ENCODE measurements at places on chromosomes 3 and 15.

DNA sequence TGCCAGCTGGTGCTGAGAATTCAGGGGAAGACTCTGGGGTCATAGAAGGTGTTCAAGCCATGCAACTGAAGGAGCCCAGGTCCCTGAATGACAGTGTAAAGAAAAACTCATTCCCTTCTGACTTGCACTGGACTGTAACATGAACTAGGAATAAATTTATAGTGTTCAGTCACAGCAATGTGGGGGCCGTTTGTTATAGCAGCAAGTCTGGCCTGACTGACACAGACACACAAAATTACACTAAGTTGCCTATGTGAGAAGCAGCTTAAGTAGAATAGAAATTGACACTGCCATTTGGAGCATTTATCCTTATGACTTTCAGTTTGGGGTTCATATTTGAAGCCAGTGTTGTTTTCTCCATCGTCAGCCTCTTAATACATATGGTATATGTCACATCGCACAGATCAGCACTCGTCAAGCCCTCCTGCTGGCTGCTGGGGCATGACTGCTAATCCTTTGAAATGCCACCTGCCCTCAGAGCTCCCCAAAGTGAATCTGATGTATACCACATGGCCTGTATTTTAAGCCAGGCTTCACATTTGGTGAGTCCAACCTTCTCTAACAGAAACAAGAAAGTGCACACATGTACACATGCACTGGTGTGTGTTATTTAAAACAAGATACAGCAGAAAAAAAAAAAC, 17.1 kb upstream of the HEG1 start:
- DNase-seq, result no peak

DNA sequence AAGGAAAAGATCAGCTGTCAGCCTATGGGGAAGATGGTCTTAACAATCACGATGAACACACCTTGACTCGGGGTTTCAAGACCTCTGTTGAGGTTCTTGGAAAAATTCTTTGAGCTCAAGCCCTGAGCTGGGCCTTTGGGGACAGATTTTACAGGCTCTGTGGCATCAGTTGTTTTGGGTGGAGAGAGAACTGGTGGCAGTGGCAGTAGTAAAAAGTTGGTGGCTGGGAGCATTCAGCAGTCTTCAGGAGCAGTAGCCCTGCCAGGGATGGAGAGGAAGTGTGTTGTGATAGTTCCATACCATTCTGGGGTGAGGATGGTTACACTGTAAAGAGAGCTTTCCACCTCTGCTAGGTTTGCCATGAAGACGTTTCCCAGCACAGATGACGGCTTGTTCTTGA, 4.9 kb upstream of the KY start:
- no peak for DNase-seq

- no peak for DNase-seq
These were observed 762.7 kb downstream of the ROBO1 start for GRCh38 chr3:79005084-79005483.

- no peak for DNase-seq
These were observed 232.6 kb upstream of the CHRM5 start for GRCh38 chr15:33735637-33736247.

- DNase-seq, result no peak
These were observed 257.1 kb upstream of the TRIM42 start for GRCh38 chr3:140420621-140421357.

DNA sequence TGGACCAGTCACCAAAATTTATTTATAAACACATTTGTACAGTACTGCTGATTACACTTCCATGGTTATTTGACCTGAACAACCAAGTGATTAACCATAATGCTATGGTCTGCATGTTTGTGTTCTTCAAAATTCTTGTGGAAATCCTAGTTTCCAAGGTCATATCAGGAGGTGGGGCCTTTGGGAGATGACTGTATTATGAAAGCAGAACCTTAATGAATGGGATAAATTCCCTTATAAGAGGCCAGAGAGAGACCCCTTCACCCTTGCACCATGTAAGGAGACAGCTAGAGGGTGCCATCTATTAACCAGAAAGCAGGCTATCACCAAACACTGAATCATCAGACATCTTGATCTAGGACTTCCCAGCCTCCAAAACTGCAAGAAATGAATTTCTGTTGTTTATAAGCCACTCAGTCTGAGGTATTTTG, 1.9 kb downstream of the SCAPER start:
- DNase-seq, result no peak

- no peak for DNase-seq
These were observed 362.6 kb upstream of the PLSCR5 start for GRCh38 chr3:146967783-146968182.

GRCh38 chr3:168091302-168091858, 4.3 kb downstream of the GOLIM4 start:
- DNase-seq, result no peak

DNA sequence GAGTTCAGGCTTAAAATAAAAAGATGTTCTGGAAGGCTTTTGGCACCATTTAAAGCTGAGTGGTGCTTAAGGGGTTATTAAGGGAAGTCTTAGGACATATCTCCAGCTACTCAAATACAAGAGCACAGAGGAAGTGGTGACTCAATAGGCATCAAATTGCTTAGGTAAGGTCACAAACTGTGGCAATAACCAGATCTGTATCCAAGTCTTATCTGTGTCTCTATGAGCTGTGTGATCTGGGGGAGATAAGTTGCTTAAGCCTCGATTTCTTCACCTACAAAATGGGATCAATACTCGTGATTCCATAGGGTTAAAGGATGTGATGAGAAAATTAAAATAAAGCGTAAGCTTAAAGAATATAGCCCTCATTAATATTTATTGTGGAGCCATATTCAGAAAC, 7.6 kb downstream of the HDC start:
- no peak for DNase-seq

GRCh38 chr3:4888913-4889846, 90.1 kb upstream of the BHLHE40 start:
- no peak for DNase-seq

DNA sequence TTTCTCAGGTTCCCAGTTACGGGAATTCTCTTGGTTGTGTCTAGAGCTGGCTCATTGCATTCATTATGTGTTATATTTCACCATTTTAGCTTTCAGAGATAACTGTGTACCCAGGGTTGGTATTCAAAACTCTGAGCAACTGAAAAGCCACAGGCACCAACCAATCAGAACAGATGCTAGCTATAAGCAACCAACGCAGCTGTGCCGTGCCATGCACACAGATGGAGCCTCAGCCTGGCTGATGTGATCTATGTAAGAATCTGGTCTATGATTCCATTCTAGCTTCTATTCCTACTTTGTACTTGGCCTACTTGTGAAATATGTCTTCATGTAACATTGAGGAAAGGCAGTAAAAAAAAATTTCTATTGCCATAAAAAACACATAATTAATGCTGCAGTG, 95.0 kb upstream of the CCDC80 start:
- DNase-seq, result no peak
